HFFc6 (cell line): ENCODE measurements at places on chromosomes 7 and 10. TPM values are rescaled to one million over a fixed set of nuclear protein-coding genes. Genes with fewer than 3 reads are reported as not detected.

- DNase-seq: no peak
These were observed 150.7 kb upstream of the PRR15 start for GRCh38 chr7:29412912-29413311.

The GIMAP7 gene
- total RNA-seq: not detected in 3 replicates

- no peak for DNase-seq
These were observed 85.1 kb downstream of the WASHC2A start for GRCh38 chr10:50152792-50153272.

The NPC1L1 gene
- total RNA-seq: not detected in 3 replicates

The PPP1R3A gene
- not detected in 3 replicates for total RNA-seq

The PRF1 gene
- total RNA-seq: not detected in 2 replicates

The NAT16 gene
- not detected in 3 replicates for total RNA-seq

GRCh38 chr7:4784799-4785198, 9.4 kb downstream of the AP5Z1 start:
- no peak for DNase-seq

GRCh38 chr7:136034132-136034531, 57.0 kb upstream of the MTPN start:
- DNase-seq: no peak

The AOC1 gene
- total RNA-seq: not detected in 3 replicates

- DNase-seq: no peak
These were observed 110.7 kb downstream of the WDR37 start for GRCh38 chr10:1166828-1167275.
